Neural crest cell (in vitro differentiated cells): ENCODE measurements at places on chromosomes 13 and 19. TPM values are rescaled to one million over a fixed set of nuclear protein-coding genes. Genes with fewer than 3 reads are reported as not detected.

Gene ZNF296
- 0.73 and 1.2 TPM in 2 replicates for total RNA-seq

- DNase-seq = no peak
Measured at GRCh38 chr13:78015782-78016181, 97.2 kb upstream of the EDNRB start.

- DNase-seq = no peak
Measured at GRCh38 chr13:100526318-100527000, 62.1 kb downstream of the GGACT start.

- no peak for DNase-seq
Measured at GRCh38 chr19:18420930-18421329, 1.7 kb downstream of the SSBP4 start.

GRCh38 chr13:31067416-31068118 lies 94.1 kb downstream of the HSPH1 start:
- DNase-seq = no peak
